ENCODE measurements at places on chromosomes 4 and X.

DNA sequence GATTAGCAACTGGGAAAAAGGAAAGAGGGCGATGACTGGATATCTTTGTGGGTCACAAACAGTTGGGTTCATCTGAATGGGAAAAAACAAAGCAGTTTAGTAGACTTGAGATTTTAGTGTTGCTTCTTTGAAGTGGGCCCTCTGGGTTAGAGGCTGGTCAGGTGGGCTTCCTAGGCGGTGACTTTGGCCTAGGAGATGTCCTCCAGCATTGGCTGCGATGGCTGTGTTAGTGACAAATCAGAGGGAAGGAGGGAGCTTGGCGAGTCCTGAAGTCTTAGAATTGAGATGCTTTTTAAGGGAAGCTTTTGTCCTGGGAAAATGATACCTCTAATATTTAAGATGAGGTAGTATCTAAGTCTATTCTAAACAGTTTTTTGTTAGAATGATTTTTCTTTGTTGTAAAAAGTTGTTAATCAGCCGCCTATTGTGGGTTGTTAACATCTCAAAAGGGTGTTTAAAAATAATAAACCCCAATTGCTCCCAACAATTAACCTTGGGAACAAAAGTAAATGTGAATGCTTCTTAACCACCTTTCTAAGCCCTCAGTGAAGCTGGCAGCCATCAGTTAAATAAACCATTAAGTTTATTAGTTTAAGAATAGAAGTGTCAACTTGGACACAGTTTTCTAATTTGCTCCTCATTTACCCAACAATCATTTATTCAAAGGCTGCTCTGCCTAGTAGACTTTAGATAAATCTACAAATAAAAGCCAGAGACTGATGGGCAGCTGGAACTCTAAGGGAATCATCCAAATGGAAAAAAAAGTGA, 31.7 kb downstream of the DLG3 start:
- no peak for DNase-seq

DNA sequence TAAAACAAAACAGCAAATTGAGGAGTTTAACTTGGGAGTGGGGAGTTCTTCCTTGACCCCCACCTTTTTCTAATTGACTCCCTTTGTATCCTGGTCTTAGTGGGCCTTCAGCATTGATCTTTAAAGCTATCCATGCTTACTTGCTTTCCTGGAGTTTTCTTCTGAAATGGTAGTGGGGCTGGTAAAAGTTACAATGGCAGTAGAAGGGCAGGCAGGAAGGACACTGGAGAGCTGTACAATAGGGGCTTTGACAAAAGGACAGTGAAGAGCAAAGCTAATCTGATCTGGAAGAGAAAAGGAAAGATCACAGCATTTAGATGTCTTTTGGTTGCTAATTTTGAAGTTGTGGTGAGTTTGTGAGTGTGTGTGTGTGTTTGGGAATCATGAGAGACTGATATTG, 111.5 kb downstream of the MID1 start:
- no peak for DNase-seq

GRCh38 chr4:70816894-70817293, 22.8 kb downstream of the GRSF1 start:
- DNase-seq, result no peak

- DNase-seq, result no peak
These were observed 130.9 kb upstream of the CASK start for GRCh38 chrX:42054256-42054655.

- DNase-seq, result peak; percentile 1
These were observed 6.0 kb downstream of the P2RY4 start for GRCh38 chrX:70254063-70254400.

- no peak for DNase-seq
These were observed 477 bp upstream of the HAND2 start for GRCh38 chr4:173530326-173531085.

DNA sequence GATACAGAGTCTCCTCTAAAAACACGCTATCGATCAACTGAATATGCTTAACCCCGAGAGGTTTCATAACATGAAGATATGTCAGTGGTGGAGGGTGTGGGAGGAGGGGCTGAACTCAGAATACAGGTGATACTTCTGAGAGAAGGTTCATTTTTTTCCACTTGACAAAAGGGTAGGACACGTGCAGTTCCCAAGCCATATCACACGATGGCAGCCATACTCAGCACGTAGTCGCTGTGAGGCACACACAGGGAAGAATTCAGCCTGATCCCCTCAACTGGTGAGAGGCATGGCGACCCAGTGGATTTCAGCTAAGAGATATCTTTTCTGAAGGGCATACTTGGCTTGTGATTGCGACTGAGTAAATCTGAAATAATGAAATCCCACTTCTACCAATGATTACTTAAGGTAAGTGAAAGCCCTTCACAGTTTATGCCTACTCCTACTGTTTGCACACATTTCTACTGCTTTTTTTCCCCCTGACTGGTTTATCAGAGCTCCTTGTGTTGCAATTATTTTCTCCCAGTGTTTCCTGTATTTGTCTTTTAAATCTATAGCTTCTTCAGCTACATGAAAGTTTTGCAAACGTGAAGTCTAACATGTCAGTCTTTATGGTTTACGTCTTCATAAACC, 133.1 kb downstream of the CORIN start:
- DNase-seq, result peak; percentile 40

DNA sequence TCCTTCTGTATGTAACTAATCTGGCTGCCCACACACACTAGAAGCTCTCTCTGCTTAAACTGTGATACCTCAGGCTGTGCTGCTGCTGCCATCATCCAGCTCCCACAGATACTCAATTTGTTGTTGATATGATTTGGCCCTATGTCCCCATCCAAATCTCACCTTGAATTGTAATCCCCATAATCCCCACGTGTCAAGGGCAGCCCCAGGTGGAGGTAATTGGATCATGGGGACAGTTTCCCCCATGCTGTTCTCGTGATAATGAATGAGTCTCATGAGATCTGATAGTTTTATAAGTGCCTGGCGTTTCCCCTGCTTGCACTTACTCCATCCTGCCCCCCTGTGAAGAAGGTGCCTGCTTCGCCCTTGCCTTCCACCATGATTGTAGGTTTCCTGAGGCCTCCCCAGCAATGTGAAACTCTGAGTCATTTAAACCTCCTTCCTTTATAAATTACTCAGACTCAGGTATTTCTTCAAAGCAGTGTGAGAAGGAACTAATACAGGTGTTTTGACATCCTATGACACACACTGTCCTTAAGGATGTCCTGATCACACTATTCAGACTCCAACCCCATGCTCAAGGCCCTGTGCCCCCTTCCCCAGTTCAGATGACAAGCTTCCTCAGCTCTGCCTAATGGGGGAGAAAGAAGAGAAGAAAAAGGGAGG, 2.9 kb upstream of the ATOH1 start:
- no peak for DNase-seq

DNA sequence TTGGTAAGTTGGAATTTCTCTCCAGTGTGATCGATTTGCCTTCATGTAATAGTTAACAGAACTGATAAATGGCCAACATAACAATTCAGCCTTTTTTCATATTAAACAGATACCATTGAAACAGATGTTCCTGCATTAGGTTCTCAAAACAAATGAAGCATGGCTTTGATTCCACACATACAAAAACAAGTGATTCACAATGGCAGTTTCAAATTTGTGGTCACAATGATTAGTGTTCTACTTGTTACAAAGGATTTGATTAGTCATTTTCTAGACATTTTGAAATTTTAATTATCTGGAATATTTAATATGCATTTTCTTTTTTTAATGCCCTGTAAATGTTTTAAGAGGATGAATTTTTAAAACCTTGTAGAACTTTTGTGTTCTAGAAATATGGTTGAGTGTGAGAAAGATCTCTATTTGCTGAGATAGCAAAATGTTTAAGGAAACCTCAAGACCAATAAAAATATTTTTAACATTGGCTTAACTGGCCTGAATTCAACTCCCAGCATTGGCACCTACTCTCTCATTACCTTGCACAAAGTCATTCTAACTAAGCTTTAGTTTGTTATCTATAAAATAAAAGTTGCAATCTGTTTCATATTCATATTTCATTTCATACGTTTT, 18.9 kb upstream of the GLRA3 start:
- DNase-seq, result no peak

- DNase-seq, result peak; percentile 53
These were observed 16.6 kb upstream of the UBE2D3 start for GRCh38 chr4:102843938-102844337.

GRCh38 chr4:153257991-153258390, 53.7 kb downstream of the TRIM2 start:
- DNase-seq, result peak; percentile 55

GRCh38 chr4:168293386-168293975, 25.1 kb downstream of the DDX60 start:
- DNase-seq, result no peak

DNA sequence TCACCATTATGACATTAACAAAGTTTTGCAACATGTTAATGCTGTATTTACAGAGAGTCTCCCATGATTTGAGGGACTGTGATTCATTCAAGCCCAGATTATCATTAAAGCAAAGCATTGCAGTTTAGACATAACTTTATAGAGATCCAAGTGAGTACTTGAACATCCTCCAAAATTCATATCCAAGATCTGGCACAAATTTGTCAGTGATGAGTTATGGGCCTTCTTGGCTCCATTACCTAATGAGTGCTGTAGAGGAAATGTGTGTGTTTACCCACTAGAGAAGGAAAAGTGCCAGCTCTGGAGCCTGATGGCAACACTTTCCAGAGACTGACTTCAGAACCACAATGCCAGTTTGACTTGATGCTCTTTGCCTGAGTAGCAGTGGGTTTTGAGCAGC, 432.3 kb downstream of the GALNTL6 start:
- DNase-seq, result no peak

DNA sequence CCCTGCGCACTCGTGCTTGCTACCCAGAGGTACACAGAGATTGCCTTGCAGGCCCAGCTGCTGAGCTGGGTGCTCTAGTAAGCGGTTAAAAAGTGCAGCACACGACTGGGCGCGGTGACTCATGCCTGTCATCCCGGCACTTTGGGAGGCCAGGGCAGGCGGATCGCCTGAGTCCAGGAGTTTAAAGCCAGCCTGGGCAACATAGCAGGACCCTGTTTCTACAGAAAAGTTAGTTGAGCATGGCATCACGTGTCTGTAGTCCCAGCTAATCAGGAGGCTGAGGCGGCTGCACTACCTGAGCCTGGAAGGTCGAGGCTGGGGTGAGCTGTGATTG, 5.5 kb downstream of the UVSSA start:
- DNase-seq, result no peak

All from EH (cell line).